Fibroblast of skin of right biceps (primary cell): ENCODE measurements at places on chromosomes 2 and 18.
A peak's percentile ranks its signal among the peaks of the same experiment; 100 is the strongest.

DNA sequence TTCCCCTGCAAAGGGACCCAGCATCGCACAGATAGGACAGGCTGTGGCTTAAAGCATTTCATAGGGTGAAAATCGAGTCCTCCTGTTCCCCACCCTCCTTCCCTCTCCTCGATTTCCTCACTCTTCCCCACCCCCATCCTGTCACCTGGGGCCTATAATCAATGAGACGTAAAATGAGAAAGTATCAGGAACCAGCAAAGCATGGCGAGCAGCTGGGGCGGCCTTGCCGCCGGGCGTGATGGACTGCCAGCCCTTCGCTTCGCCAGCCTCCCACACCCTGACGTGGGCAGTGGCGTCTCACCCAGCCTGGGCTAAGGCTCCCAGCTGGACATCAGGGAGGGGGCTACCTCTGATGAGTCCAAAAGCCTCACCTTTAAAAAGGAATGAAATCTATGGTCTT, 11.1 kb downstream of the SLC30A3 start:
- no peak for DNase-seq

GRCh38 chr2:58918141-58918540, 677.0 kb upstream of the FANCL start:
- DNase-seq: peak; percentile 88

GRCh38 chr2:54983345-54984220, 66.7 kb downstream of the RTN4 start:
- peak; percentile 70 for DNase-seq

DNA sequence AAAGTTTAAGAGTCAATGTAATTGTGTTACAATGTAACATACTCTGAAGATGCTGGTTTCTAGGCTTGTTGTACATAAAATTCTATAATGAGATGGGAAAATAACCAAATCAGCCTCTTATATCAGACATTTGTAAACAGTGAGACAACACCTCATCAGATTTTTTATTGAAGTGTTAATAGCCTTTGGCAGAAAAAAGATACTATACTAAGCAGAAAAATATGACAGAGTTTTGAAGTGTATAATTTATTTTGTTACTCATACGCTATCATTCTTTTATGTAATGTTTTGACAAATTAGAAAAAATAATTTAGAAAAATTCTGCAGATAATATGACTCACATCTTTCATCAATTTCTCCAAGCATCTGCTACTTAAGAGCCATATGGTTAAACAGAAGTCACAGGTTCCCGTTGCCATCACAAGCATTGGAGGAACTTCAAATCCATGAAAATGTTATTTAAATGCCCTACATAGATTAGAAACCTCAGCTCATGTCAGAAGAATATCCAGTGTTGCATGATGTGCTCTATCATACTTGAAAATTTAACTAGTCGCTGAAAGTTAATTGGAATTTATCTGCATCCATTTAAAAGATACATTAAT, 535.4 kb downstream of the LRP1B start:
- peak; percentile 4 for DNase-seq

DNA sequence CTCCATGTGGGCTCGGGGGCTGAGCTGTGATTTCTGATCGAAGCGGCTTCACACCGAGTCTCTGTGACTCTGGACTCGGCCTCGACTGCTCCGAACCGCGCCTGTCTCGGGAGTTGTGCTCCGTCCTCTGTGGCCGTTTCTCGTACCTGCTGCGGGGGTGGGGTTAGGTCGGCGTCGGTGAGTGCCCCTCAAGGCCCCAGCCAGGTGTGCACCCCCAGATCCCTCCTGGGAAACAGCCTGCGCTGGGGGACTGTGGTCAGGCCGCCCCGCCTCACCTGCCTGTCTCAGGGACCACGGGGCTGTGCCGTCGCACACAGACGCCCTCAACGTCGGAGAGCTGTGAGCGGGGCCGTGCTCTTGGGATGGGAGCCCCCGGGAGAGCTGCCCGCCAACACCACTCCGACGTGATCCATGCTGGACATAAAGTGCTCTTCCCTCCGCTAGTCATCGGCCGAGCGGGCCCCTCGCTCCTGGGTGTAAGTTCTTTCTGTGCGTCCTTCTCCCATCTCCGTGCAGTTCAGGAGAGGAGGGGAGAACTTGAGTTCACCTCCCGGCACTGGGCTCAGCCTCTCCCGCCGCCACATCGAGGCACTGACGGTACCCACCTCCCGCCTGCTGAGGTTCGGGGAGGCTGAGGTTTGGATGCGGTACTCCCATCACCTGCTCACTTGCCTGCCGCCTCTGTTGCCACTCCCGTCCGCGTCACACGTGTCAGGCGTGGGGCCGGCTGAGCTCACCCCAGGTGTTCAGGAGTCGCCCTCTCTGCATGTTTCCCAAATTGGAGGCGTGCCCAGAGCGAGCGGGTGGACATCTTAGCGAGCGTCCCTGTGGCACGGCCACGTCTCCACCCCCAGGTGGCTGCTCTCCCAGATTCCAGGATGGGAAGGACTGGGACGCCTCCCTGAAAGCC, 55.7 kb downstream of the CTDP1 start:
- no peak for DNase-seq

DNA sequence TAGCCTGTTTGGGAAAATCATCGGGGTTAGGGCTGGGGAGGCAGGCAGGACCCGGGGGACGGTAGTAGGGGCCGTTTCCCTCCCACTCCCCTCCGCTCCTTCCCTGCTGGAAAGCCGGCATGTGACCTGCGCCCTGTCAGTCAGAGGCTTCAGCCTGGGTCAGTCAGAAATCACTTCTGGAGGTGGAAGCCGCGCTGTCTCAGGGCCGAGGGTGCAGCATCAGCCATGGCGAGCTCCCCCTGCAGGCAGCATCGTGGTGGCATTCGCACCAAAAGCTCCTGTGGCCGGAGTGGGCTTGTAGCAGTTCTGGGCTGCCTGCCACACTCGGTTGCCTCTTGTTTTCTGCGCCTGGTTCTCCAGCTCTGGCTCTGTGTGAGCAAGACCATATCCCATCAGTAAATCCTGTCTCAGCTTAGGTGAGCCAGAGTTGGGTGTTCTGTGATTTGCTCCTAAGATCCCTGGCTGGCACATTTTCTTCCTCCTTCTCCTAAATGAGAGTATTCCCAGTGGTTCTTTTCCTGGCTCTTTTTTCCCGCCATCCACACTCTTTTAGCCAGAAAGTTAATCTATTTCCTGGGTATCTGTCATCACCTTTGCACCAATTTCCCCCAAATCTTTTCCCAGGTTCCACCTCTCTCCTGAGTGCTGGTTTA, 123.9 kb upstream of the CD302 start:
- DNase-seq: peak; percentile 59

DNA sequence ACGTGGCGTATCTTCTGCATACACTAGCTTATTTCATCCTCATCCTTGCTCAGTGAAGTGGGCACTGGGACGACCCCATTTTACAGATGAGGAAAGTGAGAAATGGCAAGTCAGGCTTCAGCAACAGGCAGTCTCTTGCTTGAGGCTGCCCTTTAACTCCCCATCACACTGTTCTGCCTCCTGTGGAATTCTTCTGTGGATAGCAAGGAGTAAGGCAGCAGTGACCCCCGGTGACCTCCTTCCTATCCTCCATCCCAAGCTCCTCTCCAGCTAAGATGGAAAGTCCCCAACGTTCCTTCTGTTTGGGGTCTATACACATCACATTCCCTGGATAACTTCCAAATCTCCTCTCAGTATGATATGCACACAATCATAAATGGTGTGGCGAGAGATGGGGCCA, 10.5 kb downstream of the ANKRD29 start:
- DNase-seq: no peak

DNA sequence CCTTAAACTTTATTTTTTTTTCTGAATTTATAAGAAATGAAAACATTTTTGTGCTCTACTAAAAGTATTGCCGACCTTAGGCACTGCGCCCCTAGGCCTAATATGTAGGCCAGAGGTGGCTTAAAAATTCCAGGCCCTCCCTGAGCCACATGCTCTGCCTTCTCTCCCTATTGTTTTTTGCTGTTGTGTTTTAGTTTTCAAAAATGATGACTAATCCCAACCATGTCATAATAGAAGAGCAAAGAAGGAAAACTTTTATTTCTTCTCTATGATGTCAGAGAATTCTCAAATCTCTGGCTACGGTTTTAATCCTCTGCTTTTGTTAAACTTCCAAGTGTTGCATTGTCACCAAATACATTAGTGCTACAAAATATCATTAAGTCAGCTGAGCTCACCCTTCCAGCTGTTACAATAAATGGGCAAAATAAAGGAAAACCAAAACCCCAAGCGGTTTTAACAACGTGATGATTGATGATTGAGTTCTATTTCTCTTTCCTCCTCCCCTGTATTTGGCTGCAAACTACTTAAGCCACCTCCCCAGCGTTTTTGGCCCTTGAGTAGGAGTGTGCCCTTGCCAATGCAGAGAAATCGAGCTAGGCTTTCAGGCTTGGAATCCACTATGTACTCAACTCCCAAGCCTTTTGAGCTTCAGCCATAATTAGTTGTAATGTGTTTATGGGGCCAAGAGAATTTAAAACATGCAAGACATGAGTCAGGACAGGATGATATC, 163.5 kb upstream of the POU3F3 start:
- DNase-seq: no peak

- DNase-seq: no peak
Measured at GRCh38 chr2:234795272-234795920, 156.4 kb upstream of the SH3BP4 start.

GRCh38 chr18:47180765-47181164, 4.6 kb upstream of the IER3IP1 start:
- DNase-seq: no peak

- DNase-seq: no peak
Measured at GRCh38 chr2:143730953-143731260, 601.7 kb downstream of the ARHGAP15 start.

GRCh38 chr2:101111262-101111838, 39.8 kb downstream of the TBC1D8 start:
- DNase-seq: no peak

DNA sequence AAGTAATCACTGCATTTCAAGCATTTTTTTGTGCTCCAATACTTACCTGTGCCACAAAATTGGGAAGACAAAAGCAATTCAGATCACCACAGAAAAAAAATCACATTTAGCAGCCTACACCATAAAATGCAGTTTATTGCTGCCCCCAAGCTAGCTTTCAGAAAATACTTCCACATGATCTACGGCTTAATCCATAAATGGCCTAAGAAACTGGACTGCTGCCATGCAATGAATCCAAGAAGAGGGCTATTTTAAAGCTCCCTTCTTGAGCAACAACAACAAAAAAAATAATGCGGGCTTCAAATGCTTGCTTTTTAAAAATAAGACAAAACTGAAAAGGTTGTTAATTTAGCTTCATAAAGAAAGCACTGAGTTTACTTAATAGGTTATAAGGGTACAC, 272.3 kb downstream of the RAD51AP2 start:
- no peak for DNase-seq

DNA sequence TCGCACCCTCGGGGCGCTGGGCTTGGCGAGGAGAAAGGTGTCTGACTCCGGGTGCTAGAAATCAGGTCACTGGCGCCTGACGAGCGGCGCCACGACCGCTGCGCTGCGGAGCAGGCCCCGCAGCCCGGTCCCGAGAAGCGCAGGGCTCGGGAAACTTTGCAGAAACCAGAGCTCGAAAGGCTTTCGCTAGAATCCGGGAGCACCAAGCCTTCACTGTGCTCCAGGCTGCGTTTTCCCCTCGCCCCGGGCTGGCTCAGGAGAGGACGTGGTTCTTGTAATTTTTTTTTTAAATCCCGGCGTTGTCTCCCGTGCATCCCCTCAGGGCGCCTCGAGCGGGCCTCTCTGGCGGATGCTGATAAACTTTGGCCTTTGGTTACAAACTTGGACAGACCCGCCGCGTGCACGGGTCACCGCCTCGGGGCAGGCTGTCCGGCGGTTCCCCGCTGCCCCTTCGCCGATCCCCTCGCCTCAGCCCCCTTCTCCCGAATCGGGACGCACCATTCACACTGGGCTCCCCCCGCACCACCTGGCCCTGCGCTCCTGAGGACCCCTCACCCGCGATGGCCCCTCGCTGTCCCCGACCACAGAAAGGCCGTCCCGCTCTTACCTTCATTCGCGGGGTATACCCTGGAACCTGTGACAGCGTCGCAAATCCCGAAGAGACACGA, 419 bp downstream of the EPHA4 start:
- peak; percentile 36 for DNase-seq

- peak; percentile 50 for DNase-seq
Measured at GRCh38 chr2:166419616-166419934, 43.8 kb upstream of the SCN9A start.

DNA sequence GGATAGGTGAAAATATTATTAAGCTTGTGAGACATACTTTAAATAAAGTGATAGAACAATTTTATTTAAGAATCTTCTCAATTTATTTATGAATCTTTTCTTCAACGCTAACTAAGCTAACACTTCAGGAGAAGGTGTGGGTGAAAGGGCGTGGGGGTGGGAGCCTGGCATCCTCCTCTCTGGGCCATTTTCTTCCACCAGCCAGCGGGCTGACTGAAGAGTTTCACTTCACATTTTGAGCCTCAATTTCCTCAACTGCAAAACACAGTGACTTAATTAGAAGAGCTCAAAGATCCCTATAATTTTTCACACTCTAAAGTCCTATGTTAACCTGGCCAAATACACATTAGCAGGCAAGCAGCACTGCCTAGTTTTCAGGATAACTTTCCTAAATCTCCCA, 94.8 kb downstream of the FTCDNL1 start:
- no peak for DNase-seq

DNA sequence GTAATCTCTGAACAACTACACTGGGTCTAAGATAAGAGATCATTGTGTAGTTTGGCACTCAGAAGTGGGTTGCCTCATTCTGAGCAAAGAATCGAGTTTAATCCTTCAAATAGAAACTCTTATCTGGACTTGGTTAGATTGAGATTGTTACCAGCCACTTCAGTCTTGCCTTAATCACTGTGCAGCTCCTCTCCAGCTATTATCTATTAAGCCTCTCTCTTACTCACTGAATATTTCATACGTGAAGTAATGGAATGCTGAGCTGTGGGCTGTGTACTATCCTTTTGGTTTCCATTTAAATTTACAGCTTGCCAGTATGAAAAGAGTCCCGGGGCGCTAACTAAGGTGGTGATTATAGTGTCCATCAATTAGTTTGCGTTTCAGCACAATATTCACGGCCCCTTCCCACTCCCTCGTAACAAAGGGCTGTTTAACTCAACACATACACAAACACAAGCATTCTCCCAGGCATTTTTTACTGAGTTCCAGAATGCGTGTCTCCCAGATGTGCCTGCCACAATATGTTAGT, 65.7 kb upstream of the NCKAP5 start:
- DNase-seq: peak; percentile 87

DNA sequence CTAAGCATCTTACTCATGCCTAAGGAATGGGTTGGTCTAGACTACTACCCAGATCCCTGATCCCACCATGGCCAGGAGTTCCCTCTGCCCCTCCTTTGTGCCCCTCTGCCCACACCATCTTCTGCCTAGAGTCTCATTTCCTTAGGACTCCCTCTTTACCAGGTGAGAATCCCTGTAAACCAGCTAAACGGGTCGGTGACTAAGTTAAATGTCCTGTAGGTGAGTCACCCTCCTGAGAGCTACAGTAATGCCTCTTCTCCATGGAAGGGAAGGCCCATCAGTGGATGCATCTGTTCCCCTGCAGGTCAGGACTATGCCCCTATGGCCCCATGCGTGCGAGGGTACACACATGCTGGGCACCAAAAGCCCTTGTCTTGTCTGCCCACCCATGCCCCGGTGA, 25.4 kb downstream of the PTGR3 start:
- DNase-seq: no peak

GRCh38 chr2:218027426-218028188, 24.8 kb upstream of the TNS1 start:
- no peak for DNase-seq
